CD4-positive, alpha-beta T cell treated with Interleukin-15 for 4 hours (primary cell): ENCODE measurements at places on chromosomes 6 and 20.
A peak's percentile ranks its signal among the peaks of the same experiment; 100 is the strongest.

GRCh38 chr6:147660334-147661311 lies 152.1 kb downstream of the SAMD5 start:
- no peak for DNase-seq

GRCh38 chr6:56807989-56808337 lies 146.9 kb upstream of the BEND6 start:
- no peak for DNase-seq

- DNase-seq: peak; percentile 21
These were observed 29.3 kb downstream of the ADGRG6 start for GRCh38 chr6:142331075-142331551.

GRCh38 chr20:34564833-34565232 lies 6.3 kb downstream of the MAP1LC3A start:
- DNase-seq: no peak

GRCh38 chr6:157181649-157182048 lies 141.7 kb downstream of the TMEM242 start:
- DNase-seq: no peak

- no peak for DNase-seq
These were observed 292.3 kb downstream of the RFPL4B start for GRCh38 chr6:112639391-112639831.

- peak; percentile 70 for DNase-seq
These were observed at the start of gene THEMIS for GRCh38 chr6:127900935-127901334. THEMIS (minus strand) TSS chr6:127901058; CDS start chr6:127900932, 126 bp downstream.

GRCh38 chr6:89667872-89668556 lies 29.5 kb upstream of the LYRM2 start:
- no peak for DNase-seq

- DNase-seq: no peak
These were observed 523 bp downstream of the MRPS10 start for GRCh38 chr6:42217157-42217518.

GRCh38 chr6:110233770-110234374 lies 53.6 kb downstream of the CDC40 start:
- peak; percentile 6 for DNase-seq

DNA sequence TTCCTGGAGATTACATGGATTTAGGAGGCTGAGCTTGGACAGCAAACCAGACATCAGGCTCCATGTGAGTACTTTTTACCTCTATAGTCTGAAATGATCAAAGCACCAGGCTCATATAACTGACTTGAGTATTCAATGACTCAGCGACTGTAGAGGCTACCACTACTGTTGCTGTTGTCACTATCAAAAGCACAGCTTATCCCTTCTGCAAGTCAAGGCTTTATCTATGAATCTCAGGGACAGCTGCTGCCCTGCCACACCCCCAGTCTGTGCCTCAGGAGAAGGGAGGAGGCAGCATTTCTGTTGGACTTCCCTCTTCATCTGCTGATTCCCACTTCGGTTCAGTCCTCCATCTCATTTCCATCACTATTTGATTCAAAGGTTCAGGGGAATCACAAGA lies 80.5 kb upstream of the CNR1 start:
- DNase-seq: no peak

DNA sequence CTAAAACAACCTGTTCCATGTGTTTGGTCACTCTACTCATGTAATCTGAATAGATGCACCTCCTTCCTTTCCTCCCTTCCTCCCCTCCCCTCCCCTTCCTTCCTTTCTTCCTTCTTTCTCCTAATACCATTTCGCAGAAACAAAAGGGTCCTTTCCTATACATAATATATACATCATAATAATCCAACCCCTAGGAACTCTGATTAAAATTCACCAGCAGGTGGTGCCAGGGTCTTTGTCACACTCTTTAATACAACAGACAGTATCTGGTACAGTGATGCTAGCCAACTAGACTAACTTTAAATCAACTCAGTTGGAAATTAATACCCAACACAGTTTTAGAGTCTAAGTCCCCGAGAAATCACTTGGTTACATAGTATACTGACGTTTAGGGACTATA lies 181.2 kb upstream of the SHLD1 start:
- peak; percentile 70 for DNase-seq

GRCh38 chr6:67369679-67370078 lies 1265.4 kb upstream of the ADGRB3 start:
- no peak for DNase-seq
